ENCODE measurements at places on chromosomes 6 and 20.
A peak's percentile ranks its signal among the peaks of the same experiment; 100 is the strongest.

DNA sequence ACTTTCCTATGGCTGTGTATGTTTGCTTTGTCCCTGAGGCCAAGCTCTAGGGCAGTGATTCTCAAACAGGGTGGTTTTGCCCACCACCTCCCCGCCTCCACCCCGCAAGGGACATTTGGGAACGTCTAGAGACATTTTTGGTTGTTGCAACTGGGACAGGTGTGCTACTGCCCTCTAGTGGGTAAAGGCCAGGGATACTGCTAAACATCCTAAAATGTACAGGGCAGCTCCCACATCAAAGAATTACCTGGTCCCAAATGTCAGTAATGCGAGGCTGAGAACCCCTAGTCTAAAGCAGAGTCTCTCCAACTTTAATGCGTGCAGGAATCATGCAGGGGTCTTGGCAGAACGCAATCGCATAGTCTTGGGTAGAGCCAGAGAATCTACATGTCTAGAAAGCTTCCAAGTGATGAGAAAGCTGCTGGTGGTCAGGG is 5.1 kb downstream of the KCNS1 start:
- DNase-seq, result peak; percentile 33

DNA sequence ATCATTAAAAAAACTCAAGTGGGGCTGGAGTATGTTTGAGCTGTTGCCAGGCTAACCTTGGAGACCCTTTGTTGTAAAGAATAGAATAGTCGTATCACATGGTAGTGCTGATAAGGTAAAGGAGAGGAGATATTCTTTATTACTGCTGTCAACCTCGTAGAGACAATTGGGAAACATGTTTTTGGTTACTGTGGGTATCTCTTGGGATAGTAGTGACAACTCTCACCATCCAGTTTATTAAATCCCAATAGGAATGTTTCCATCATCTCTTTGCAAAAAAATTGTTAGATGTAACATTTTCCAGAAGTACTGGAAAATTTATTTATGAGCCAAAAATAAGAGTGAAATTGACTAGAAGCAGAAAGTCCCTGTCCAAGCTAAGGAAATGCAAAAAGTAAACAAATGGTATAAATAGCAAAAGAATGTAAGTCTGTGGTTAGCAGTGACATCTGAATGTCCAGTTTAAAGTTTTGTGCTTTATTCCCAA is 829.3 kb upstream of the CITED2 start:
- DNase-seq, result no peak

GRCh38 chr6:115891111-115891669 is 169.5 kb downstream of the FRK start:
- no peak for DNase-seq

- no peak for DNase-seq
These were observed 54.3 kb downstream of the TCP11 start for GRCh38 chr6:35086636-35087360.

DNA sequence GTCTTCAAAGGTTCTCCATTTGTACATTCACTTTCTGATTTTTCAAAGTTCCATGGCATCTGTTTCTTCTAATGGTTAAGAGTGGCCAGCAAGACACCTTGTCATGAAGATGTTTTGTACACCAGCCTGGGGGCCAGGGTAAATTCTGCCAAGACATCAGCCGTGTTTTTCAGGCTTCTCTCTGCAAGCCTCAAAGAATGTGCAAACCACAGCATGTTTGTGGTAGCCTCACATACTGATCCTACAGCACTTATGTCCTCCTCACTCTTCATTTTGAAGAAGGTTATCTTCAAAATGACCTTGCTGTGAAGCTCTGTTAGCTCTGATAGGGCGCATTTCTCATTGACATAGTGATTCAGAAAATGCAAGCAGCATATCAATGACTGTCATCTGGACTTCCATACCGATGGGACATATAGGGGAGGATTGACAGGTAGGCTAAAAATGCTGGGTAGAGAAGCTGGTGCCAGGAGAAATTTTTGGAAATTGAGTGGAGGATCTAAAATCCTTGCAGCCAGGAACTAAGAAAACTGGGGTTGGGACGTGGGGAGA is 59.3 kb upstream of the SPTLC3 start:
- no peak for DNase-seq

GRCh38 chr6:12594530-12594893 is 122.1 kb upstream of the PHACTR1 start:
- DNase-seq, result no peak

DNA sequence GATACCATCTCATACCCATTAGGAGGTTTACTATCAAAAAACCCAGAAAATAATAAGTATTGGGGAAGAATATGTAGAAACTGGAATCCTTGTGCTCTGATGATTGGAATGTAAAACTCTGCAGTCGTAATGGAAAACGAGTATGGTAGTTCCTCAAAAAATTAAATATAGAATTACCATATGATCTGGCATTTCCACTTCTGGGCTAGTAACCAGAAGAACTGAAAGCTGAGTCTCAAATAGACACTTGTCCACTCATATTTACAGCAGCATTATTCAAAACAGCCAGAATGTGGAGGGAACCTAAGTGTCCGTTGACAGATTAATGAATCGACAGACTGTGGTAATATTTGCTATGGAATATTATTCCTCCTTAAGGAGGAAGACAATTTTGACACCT is 44.3 kb downstream of the FOXC1 start:
- DNase-seq, result no peak

- no peak for DNase-seq
These were observed 88.2 kb downstream of the GJA1 start for GRCh38 chr6:121523628-121524027.

- DNase-seq, result no peak
These were observed 36.4 kb downstream of the RRBP1 start for GRCh38 chr20:17645546-17646208.

DNA sequence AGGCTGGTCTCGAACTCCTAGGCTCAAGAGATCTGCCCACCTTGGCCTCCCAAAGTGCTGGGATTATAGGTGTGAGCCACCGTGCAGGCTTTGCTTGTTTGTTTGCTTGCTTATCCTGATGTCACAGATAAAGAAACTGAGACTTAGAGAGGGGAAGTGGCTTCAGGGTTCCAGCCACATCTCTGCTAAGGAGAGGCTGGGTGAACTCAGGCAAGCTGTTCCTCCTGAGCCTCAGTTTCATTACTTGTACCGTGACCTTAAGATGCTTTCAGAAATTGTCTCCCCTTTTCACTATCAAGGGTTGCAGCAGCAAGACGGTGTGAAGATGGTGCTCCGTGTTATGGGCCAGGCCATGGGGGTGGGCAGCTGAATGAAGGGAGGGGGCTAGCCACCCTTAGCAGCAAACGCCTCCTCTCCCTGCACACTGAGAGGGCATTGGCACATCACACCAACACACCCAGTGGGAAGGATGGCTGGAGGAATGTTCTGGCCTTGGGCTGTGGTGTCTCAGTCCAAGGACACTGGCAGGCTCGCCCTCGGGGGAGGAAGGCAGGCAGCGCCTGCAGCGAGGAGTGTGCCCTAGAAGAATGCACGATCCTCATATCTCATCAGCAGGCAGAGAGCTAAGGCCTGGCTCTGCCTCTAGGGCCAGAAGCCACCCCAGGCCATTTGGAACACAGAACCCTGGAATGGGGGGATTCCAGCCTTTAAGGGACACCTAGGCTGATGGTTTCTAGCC is 48.2 kb upstream of the TLDC2 start:
- DNase-seq, result no peak

- no peak for DNase-seq
These were observed 166.1 kb upstream of the CST7 start for GRCh38 chr20:24782801-24783630.

DNA sequence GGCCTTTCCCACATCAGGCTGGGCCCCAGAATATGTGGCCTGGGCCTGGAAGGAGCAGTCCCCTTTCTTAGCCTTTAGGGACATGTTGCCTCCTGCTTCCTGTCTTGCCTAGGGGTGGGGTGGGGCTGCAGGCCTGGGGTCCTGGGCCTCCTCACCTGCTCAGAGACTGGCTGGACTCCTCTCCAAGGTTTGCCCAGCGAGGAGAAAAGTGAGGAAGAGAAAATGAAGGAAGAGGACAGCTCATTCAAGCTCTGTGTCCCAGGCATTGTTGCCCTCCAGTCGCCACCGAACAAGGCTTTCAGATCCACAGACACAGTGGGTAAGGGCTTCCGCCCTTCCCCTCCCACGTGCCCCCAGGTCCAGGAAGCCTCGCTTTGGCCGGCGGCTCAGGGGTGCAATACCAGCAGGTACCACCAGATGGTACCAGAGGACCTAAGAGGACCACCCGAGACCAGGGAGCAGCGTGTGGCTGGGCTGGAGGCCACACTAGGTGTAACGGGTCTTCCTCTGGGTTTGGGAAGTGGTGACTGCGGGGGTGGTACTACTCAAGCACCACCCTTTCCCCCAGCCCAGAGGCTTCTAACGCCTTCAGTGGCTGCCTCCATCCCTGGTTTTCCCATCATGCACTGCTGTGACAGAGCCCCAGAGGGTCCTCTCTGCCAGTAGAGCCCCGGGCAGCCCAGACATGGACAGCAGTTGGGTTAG is 5.5 kb upstream of the BAK1 start:
- DNase-seq, result peak; percentile 45

DNA sequence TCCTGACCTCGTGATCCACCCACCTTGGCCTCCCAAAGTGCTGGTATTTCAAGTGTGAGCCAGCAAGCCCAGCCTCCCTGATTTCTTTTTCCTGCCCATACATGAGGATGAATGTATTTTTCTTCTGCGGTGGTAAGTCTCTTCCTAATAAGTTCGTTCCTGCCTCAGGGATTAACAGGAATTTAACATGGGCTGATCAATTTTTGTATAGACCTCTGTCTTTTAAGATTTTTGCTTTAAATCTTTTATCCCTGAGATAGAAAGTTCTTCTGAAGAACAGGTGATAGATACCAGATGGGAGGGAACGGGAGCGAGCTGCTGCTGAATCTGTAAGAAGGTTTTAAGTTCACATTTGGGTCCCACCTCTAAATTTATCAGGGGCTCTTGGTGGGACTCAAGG is 7.0 kb upstream of the ZNFX1 start:
- no peak for DNase-seq

GRCh38 chr6:43801495-43802181 is 31.6 kb downstream of the VEGFA start:
- DNase-seq, result no peak
